ENCODE measurements at places on chromosomes 1 and 21. TPM values are rescaled to one million over a fixed set of nuclear protein-coding genes. Genes with fewer than 3 reads are reported as not detected.

GRCh38 chr1:117110774-117111173 lies 10.8 kb downstream of the TRIM45 start:
- no peaks in the 10 kb centered on the region for H3K27me3 ChIP-seq
- H3K4me1 ChIP-seq, result no peaks in the 10 kb centered on the region
- H3K4me3 ChIP-seq, result no peak overlapping the region
- H3K27ac ChIP-seq, result no peak overlapping the region
- no peak for DNase-seq

DNA sequence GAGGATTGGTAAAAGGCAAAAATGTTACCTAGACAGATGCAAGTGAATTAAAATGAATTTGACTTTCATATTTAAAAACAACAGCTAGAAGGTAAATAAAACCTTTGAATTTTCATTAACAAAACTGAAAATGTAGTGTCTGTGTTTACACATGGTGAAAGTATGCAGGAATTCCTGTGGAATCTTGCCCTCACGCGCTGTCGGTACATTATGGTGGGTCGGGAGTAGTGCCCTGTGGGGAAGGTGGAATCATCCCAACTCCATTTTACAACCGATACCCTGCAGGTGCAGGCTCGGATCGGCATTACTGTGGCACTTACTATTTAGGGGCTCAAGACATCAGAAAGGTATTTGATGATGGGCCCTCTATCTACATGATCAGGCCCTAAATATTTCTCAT lies 197.2 kb upstream of the MAP1LC3C start:
- no peak for DNase-seq
- H3K4me3 ChIP-seq, result no peak overlapping the region
- H3K36me3 ChIP-seq, result no peaks in the 10 kb centered on the region
- H3K27ac ChIP-seq, result no peak overlapping the region
- peaks cover 4% of the 10 kb centered on the region for H3K27me3 ChIP-seq

DNA sequence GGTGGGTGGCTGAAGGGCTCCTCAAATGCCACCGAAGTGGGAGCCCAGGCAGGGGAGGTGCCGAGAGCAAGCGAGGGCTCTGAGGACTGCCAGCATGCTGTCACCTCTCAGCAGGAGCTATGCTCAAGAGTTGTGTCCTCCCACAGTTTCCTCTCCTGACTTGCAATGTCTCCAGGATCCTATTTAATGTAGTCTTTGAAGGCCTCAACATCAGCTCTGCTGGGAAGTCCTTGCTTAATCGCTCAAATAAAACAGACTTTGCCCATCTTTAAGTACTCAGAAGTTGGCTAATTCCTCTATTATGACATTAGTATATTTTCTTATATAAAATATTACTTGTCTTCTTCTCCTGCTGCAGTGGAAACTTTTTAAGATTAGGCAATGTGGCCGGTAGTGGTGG lies 154.2 kb upstream of the NRIP1 start:
- DNase-seq, result no peak
- H3K27me3 ChIP-seq, result no peaks in the 10 kb centered on the region
- peaks cover 38% of the 10 kb centered on the region for H3K4me1 ChIP-seq

GRCh38 chr1:7705048-7705907 lies 65.8 kb upstream of the VAMP3 start:
- peaks cover 63% of the 10 kb centered on the region for H3K27me3 ChIP-seq
- H3K4me1 ChIP-seq, result peaks cover 16% of the 10 kb centered on the region

DNA sequence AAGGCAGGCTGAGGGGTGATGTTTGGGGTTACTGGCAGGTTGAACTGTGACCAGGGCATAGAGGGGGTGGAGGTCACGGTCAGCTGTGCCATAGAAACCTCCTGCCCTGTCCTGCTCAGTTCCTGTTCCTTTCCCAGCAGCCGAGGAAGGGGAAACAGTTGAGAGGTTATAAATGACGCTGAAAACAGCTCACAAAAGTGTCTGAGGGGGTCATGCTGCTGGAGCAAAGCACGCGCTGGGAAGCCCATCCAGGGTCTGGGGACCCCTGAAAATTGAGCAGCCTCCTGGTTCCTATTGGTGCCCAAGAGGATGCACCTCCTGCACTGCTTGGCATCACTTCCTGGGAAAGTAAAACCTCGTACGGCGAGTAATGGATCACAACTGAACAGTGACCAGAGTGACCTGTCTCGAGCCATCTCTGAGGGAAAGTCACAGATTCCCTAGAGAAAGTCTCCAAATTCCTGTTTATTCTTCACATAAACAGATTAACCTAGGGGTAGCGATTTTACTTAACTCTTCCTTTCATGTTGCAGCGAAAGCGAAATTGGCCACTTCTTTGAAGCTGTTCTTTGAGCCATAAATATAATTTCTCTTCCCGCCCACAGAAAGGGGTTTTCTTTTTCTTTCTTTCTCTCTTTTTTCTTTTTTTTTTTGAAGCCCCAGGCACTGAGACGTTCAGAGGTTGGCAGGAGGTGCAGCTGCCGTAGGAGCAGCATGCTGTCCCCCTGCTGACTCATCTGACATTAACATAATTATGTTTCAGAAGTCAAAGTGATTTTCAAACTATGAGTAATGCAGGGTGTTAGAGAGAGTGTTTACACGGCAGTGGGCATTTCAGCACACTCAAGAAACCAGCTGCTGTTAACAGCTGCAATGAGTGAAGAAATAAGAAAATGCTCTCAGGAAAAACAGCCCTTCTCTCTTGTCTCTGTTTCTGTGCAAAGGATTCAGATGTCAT lies 41.8 kb upstream of the ATF3 start:
- H3K4me1 ChIP-seq, result peaks cover 23% of the 10 kb centered on the region
- no peaks in the 10 kb centered on the region for H3K27me3 ChIP-seq
- H3K4me3 ChIP-seq, result peak overlapping the region; percentile 87

- H3K27ac ChIP-seq, result no peak overlapping the region
- peak overlapping the region; percentile 82 for H3K4me3 ChIP-seq
- H3K27me3 ChIP-seq, result peaks cover 33% of the 10 kb centered on the region
- H3K4me1 ChIP-seq, result peaks cover 21% of the 10 kb centered on the region
- DNase-seq, result no peak
Observed at GRCh38 chr1:11693024-11693590, 1.6 kb downstream of the DRAXIN start.

GRCh38 chr21:35189077-35189863 lies 140.2 kb upstream of the RUNX1 start:
- no peak for DNase-seq
- peak overlapping the region; percentile 58 for H3K27ac ChIP-seq
- peaks cover 17% of the 10 kb centered on the region for H3K4me1 ChIP-seq

GRCh38 chr21:36602735-36603134 lies 96.2 kb upstream of the SIM2 start:
- no peak overlapping the region for H3K27ac ChIP-seq
- DNase-seq, result no peak
- H3K4me3 ChIP-seq, result no peak overlapping the region
- peaks cover 12% of the 10 kb centered on the region for H3K4me1 ChIP-seq
- peaks cover 7% of the 10 kb centered on the region for H3K27me3 ChIP-seq

- H3K4me1 ChIP-seq, result peaks cover 8% of the 10 kb centered on the region
- no peak overlapping the region for H3K27ac ChIP-seq
- H3K36me3 ChIP-seq, result no peaks in the 10 kb centered on the region
- peak; percentile 65 for DNase-seq
- no peak overlapping the region for H3K4me3 ChIP-seq
Observed at GRCh38 chr1:3038571-3039181, 17.4 kb downstream of the ACTRT2 start.

DNA sequence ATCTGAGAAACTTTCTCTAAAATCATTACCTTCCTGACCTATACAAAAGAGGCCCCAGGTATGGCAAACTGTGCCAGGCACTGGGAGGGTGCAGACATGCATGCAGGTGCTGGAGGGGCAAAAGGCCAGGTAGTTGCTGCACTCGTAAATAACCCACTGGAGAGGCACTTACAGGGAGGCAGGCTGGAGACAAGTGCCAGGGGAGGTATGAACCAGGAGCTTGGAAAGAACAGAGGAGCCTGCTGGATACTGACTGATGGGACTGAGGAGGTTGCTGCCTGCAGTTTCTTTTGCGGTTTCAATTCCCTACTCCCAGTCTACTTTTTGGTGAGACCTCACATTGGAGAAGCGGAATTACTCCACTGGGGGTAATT lies 113.9 kb downstream of the DSCAM start:
- H3K27me3 ChIP-seq, result no peaks in the 10 kb centered on the region
- DNase-seq, result no peak
- peaks cover 12% of the 10 kb centered on the region for H3K4me1 ChIP-seq
- H3K27ac ChIP-seq, result no peak overlapping the region

DNA sequence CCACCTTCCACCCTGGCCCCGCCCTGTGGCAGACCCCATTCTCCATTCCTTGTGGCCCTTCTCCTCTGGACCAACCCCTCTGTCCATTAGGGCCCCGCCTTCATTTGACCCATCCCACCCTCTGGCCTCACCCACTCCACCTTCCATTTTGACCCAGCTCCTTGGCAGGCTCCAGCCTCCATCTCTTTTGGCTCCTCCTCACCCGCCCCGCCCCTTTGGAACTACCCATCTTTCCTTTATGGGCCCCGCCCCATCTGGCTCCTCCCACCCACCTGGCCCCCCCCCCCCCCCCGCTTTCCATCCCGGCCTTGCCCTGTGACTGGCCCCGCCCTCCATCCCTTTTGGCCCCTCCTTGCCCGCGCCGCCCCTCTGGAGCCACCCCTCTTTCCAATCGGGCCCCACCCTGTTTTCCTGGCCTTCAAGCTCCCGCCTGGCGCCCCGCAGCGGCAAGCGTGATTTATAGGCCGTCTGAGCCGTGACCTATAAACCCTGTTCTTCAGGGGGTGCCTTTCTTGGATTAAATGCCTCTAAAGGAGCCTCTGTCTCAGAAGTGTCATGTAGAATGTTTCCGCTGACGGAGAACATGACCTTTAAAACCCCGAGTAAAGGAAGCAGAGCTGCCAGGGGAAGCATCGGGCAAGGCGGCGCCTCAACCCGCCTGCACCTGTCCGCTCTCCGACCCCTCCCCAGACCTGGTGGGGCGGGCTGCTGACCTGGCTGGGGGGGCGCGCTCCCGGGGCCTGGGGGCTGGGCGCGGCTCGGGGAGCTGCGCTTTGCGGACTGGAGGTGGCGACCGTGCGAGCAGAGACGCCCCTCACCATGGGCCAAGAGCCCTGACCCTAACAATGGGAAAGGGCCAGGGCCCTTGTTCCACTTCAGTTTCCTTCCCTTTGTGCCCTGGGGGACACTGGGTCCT lies 178.0 kb downstream of the CAMTA1 start:
- peaks cover 38% of the 10 kb centered on the region for H3K4me1 ChIP-seq
- H3K36me3 ChIP-seq, result no peaks in the 10 kb centered on the region
- peaks cover 38% of the 10 kb centered on the region for H3K27me3 ChIP-seq
- no peak overlapping the region for H3K27ac ChIP-seq

DNA sequence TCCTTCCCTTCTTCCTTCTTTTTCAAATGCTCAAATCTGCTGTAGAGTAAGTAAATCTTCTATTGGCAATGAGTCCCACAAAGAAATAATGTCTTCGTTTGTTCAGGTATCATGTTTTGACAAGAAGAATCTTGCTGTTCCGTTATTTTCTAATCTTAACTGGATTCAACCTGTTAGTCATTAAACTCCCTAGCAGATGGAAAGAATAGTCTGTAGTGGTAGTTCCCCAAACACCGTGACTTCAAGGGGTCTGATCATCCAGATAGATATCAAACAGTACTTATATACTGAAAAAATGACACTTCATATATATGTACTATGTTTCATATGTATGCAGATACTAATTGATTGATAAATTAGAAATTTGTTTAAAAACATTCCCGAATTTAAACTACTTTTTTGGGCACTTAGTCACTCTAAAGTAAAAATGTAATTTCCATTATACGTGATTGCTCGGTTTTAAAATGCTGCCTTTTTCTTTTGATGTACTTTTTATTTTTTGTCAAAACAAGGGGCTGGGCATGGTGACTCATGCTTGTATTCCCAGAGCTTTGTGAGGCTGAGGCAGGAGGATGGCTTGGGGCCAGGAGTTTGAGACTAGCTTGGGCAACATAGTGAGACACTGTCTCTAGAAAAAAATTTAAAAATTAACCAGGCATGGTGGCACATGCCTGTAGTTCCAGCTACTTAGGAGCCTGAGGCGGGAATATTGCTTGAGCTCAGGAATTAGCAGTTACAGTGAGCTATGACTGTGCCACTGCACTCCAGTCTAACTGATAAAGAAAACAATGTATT lies 335.7 kb upstream of the SNX7 start:
- H3K4me3 ChIP-seq, result no peak overlapping the region
- no peaks in the 10 kb centered on the region for H3K27me3 ChIP-seq

GRCh38 chr1:50183378-50184133 lies 74.8 kb downstream of the ELAVL4 start:
- H3K4me3 ChIP-seq, result no peak overlapping the region
- no peak for DNase-seq
- no peak overlapping the region for H3K27ac ChIP-seq
- peaks cover 4% of the 10 kb centered on the region for H3K4me1 ChIP-seq

DNA sequence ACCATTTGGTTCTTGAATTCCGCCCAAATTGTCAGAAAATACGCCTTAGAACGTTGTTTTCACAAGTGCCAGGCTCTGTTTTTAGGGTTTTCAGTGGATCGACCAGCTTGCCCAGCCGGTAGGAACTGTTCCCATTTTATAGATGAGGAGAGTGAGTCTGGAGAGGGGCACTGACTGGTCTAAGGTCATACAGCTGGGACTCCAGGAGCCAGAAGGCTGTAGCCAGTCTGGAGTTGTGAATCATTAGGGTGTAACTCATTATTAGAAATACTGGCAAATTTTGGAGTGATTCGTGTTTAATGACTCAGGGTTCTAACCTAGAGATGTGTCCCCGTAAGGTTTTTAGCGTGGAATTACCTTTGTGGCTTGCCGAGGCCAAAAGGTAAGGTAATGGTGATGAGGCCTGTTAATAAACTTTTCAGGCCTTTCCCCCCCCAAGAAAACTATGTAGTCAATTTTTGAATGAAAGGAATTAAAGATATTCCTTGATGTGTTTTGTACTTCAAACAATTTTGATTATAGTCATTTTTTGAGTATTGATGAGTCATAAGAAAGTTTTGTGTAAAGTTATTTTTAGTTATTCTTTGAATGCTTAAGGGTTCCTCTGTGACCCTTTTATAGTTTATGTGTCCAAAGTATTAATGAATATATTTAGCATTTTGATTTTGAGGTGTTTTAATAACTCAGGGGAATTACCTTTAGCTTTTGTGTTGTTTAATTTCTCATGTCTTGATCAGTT lies 2.1 kb downstream of the DYRK1A start:
- DNase-seq, result no peak
- H3K36me3 ChIP-seq, result peaks cover 8% of the 10 kb centered on the region
- no peaks in the 10 kb centered on the region for H3K27me3 ChIP-seq
- peak overlapping the region; percentile 95 for H3K27ac ChIP-seq
- H3K4me1 ChIP-seq, result peaks cover 45% of the 10 kb centered on the region

DNA sequence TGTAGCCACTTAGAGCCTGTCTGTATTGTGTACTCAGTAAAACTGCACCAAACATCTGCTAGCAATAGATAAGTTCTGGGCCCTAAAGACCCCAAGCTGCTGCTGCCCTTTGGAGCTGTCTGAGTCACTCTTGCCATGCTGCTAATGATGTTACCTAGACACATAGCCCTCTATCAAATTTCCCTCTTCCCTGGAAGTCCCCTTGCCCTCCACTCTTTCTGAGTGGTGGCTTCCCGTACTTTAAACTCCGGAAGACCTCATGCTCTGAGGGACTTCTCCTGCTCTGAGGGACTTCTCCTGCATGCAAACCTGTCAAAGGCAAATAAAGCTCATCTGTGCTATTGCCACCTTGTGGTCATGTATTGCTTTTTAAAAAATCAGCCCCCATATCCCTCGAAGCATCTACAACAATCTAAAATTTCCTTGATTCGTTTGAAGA lies 34.0 kb downstream of the FH start:
- H3K4me1 ChIP-seq, result no peaks in the 10 kb centered on the region
- H3K36me3 ChIP-seq, result no peaks in the 10 kb centered on the region
- H3K4me3 ChIP-seq, result no peak overlapping the region
- no peaks in the 10 kb centered on the region for H3K27me3 ChIP-seq
- no peak for DNase-seq

EPHA8 gene
- 0.46 TPM for total RNA-seq

PLA2G2C gene
- not detected for total RNA-seq

MFAP2 gene
- 112 TPM for total RNA-seq

TRMT1L gene
- 20.8 TPM for total RNA-seq

AGT gene
- total RNA-seq, result 125 TPM

PGBD5 gene
- total RNA-seq, result 8.7 TPM
